ENCODE measurements at places on chromosomes 5 and 9.

- DNase-seq: no peak
Observed at GRCh38 chr9:93890436-93890935, 64.7 kb downstream of the BARX1 start.

DNA sequence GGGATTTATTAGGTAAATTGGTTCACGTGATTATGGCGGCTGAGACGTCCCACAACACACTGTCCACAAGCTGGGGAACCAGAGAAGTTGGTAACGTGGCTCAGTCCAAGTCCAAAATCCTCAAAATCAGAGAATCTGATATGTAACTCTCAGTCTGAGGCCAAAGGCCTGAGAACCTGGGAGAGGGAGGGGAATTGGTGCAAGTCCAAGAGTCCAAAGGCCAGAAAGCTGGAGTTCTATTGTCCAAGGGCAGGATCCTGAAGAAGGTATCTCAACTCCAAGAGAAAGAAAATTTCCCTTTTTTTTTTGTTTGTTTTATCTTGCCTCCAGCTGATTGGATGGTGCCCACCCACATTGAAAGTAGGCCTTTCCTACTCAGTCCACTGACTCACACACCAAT lies 83.8 kb downstream of the PRDM9 start:
- no peak for DNase-seq

DNA sequence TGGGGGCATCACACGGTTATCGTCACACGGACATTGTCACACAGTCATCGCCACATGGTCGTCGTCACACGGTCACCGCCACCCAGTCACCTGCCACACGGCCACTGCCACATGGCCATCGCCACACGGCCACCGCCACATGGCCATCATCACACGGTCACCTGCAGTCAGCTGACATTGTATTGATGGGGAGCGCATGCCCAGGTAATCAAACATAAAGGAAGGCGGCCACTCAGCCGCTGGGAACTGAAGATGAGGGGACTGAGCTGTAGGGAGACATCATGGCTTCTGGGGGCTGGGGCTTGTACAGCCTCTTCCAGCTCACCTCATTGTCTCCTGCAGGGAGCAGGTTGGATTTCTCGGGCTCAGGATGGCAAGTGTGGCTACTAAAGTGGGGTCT lies 49.2 kb downstream of the MRPL36 start:
- no peak for DNase-seq

DNA sequence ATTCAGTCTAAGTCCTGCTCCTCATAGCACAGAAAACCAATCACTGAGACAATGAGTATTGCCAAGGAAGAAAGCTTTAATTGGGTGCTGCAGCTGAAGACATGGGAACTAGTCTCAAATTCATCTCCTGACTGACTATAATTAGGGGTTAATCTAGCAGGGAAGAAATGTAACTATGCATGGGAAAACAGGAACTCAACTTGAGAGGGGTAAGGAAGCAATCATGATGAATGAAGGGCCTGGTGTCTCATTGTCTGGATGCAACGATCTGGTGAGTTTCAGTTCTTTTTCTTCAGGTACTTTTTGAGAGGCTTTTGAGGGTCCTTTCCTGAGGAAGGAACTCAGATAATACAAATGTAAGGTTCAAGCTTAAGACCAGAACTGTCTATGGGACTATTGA lies 24.0 kb upstream of the OCLN start:
- no peak for DNase-seq

DNA sequence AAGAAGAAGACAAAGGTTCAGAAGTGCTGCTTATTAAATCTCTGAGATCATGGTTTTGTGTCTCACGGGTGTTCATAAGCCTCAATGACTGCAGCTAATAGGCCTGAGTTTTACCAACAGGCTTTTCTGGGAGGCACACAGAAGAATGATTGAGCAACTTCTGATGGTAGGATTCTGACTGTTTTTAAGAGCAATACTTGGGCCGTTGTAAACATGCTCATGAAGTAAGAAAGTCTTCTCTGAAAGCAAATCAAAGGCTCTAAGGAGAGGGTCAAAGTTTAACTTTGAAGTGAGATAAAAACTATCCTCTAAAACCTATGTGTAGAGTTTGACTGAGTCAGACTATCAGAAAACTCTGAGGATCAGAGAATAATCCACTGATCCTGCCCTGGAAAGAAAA lies 390.9 kb upstream of the DAB2 start:
- no peak for DNase-seq

DNA sequence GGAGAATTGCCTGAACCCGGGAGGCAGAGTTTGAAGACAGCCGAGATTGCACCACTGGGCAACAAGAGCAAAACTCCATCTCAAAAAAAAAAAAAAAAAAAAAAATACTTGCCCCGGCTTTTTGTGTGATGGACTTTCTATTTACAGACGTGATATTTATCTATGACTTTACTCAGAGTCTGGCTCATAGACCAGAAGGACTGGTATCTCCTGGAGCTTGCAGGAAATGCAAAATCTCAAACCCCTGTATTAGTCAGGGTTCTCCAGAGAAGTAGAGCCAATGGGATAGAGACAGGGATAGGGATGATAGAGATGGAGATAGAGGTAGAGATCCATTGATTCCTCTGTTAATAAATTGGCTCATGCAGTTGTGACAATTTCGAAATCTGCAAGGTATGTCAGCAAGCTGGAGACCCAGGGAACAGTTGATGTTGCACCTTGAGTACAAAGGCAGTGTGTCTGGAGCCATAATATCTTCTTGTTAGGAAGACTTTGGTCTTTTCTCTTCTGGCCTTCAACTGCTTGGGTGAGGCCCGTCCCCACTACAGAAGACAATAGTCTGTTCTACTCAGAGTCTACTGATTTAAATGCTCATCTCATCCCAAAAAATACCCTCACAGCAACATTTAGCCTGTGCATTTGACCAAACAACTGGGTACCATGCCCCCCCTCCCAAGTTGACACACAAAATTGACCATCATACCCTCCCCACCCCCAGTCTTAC lies 195.4 kb upstream of the MSX2 start:
- DNase-seq: no peak

Data from brain pericyte (primary cell).